CD8-positive, alpha-beta T cell (primary cell): ENCODE measurements at places on chromosomes 11 and 22.

GRCh38 chr22:44574057-44574639, 76.1 kb upstream of the RTL6 start:
- DNase-seq, result no peak

- DNase-seq, result no peak
These were observed 22.8 kb upstream of the TRIM21 start for GRCh38 chr11:4416306-4416705.

- DNase-seq, result peak; percentile 24
These were observed 428 bp downstream of the SCN3B start for GRCh38 chr11:123653827-123654565.

DNA sequence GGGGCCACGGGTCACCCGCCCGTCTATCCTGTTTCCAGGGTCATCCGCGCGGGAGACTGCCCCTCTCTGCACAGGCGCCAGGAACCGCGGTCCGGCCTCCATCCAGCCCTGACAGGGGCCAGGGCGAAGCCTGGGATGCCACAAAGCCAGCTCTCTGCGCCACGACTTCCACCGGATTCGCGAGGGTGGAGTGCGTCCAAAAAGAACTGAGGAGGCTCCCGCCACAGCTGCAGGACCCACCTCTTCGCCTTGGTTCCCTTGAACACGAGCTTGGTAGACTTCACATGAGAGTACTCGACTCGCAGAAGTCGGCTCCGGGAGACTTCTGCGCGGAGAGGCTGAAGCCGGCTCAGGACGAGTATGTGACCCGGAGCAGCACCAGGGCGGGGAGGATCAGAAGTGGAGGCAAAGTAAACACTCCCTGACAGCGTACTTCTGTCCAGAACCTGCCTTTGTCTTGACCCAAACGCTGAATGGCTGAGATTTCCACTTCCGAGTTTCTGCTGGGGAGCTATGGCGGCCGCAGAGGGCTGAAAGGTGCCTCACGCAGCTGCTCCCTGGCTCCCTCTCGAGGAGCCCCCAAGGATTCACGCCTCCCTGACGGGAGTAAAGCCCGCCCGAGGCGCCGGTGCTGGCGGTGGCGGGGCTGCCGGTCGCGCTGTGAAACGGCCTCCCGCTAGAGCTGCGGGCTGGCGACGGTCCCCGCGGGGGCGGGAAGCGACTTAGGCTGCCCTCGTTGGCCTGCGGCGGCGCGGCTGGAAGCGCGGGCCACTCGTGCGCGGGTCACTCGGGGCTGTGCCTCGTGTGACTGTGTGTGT, 4566.7 kb upstream of the OR11H1 start:
- DNase-seq, result no peak

DNA sequence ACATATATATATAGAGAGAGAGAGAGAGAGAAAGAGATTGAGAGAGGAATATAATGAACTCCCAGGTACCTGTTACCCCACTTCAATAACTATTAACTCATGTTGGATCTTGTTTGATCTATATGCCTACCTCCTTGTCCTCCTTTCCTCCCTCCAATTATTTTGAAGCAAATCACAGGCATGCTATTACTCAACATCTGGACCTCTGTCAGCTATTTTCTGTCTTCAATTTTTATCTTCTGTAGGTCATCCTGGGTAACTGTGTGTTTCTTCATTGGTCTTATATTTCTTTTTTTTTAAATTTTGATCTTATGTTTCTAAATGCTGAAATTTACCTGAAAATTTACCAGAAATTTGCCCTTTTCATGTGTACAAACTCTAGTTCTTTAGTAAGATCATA, 24.8 kb downstream of the UVRAG start:
- no peak for DNase-seq

GRCh38 chr11:36724742-36725385, 126.8 kb upstream of the RAG2 start:
- no peak for DNase-seq

- peak; percentile 51 for DNase-seq
These were observed 10.2 kb downstream of the SERPIND1 start for GRCh38 chr22:20783844-20784723.

DNA sequence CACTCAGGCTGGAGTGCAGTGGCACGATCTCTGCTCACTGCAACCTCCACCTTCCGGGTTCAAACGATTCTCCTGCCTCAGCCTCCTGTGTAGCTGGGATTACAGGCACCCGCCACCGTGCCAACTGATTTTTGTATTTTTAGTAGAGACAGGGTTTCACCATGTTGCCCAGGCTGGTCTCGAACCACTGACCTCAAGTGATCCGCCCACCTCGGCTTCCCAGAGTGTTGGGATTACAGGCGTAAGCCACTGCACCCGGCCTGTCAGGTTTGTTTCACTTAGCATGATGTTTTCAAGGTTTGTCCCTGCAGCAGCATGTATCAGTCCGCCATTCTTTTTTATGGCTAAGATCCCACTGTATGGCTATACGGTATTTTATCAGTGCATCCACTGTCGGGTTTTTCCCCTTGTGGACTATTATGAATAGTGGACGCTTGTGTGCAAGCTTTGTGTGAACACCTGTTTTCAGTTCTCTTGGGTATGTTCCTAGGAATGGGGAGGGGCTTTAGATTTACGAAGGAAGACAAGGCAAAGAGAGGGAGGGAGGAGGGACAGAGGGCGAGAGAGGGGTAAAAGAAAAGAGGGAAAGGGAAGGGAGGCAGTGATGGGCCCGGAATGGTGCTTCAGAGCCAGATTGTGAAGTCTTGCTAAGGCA, 13.9 kb upstream of the CDC42EP2 start:
- no peak for DNase-seq

DNA sequence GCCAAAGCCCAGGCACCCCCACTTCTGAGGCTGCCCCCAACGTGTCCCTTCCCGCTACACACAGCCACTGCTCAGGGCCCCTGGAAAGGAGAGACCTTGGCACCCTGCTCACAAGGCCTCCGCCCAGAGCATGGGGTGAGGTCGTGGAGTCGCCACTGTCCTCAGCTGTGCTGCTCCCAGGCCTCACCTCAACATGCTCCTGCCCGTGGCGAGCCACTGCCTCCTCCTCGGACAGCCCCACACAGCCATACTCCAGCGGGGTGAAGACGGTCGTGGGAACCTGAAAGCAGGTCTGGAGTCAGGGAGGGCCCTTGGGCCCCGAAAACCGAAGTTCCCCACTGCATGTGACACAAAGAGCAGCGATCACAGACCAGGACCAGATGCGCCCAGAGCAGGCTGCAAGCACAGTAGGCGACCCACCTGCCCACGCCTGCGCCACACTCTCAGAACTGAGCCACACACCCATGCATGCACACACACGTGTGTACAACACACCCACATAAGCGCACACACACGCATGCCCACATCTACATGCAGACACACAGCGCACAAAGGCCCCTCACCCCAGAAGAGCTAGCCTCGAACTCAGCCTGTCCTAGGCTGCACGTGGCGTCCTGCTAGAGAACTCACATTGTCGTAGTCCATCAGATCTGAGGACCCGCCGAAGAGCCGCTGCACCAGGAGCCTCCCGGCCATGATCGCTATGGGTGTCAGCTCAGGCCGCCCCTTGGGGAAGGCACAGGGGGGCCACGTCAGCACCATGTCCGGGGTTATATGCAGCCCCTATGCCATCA, 25.5 kb upstream of the GNB1L start:
- DNase-seq, result no peak

DNA sequence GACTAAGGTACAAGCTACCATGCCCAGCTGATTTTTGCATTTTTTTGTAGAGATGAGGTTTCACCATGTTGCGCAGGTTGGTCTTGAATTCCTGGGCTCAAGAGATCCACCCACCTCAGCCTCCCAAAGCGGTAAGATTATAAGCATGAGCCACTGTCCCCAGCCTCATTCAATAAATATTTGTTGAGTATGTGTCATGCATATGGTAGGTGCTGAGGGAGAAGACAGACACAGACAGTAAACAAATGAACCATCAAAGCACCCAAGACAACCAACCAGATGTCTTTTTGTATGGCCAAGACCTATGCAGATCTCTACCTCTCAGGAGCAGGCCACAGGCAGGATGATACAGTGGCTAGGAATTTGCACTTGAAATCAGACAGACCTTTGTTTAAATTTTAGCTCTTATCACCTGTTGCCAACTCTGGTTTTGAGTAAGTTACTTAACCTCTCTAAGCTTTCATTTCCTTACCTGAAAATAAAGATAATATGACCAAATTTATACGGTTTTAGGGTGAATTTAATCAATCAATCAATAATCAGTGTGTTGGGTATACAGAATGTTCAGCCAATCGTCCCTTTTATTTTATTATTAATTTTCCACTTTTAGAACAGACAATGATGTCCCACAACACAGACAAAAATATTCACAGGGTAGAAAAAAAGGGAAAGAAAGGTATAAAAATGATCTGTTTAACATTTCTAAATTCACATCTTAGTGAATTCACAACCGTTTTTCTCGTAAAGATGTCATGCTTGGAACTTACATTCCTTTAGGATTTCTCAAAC, 128.2 kb downstream of the SGSM3 start:
- DNase-seq, result no peak

GRCh38 chr11:128854841-128855240, 12.3 kb downstream of the KCNJ1 start:
- DNase-seq, result no peak

- no peak for DNase-seq
These were observed 70.6 kb downstream of the PHF21A start for GRCh38 chr11:46050662-46051061.

DNA sequence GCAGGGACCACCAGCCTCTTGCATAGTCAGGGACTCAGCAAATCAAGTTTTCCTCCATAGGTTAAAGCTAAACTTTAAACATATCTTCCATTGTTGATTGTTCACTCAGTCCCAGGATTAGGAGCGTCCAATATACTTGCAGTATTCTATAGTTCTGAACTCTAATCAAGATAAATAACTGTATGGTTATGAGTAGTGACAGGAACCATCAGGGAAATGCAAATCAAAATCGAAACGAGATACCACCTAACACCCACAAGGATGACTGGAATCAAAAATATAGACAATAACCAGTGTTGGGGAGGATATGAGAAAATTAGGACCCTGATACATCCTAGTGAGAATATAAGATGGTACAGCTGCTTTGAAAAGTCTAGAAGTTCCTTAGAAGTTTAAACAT, 190.0 kb downstream of the ETS1 start:
- no peak for DNase-seq

GRCh38 chr11:24386546-24387397, 110.1 kb upstream of the LUZP2 start:
- DNase-seq, result no peak

DNA sequence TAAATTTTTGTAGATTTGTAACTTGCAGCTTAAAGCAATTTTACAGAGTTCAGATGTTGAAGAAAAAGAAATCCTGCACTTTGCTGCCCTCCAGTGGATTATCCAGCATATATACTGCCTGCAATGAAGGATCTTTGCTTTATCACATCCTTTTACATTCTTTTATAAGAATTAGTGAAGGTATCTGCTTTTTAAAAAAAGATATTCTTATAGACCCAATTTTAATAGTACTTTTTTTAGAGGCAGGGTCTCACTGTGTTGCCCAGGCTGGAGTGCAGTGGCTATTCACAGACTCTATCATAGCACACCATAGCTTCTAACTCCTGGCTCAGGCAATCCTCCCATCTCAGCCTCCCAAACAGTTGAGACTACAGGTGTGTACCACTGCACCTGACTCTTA, 60.7 kb downstream of the TTC17 start:
- DNase-seq, result no peak

DNA sequence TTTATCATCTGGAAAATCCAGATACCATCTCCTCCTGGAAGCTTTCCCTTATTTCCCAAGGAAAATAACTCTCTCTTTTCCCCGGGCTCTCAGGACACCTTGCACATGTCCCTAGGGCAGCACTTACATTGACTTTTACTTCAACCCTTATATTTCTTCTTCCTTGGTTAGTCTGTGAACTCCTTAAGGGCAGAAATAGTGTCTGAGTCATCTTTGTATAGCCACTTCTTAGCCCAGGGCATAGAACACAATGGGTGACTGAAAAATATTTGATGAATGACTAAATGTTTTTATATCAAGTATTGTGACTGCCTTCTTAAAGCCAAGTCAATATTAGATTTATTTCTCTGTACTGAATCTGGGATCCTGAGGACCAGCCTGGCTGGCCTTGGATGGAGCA, 45.4 kb upstream of the MYOD1 start:
- no peak for DNase-seq

- DNase-seq, result no peak
These were observed 112.4 kb downstream of the LDLRAD3 start for GRCh38 chr11:36056160-36056751.

- DNase-seq, result no peak
These were observed at the start of gene ANGPTL5 for GRCh38 chr11:101916422-101916821. TSS of gene ANGPTL5 (minus strand) at chr11:101916522. CDS start at chr11:101907909, 8,613 bp downstream.

GRCh38 chr11:32184041-32184722, 93.3 kb downstream of the RCN1 start:
- no peak for DNase-seq

DNA sequence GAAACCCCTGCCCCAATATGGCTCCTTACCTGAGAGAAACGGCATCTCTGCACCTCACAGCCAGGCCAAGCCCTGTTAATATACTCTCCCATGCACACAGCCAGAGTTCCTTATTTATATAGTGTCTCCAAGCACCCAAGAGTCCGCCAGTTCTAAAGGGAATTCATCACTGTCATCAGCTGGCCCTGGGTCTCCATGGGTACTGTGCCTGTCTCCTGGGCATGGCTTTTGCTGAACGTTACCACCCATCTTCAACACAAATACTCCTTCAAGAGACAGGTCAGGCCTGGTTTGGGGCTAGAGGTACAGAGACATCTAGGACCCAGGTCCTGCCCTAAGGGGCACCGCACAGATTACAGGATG, 1.6 kb upstream of the ATG16L2 start:
- no peak for DNase-seq

GRCh38 chr11:117891362-117891761, 14.9 kb upstream of the FXYD6 start:
- DNase-seq, result no peak
